ENCODE measurements at places on chromosomes 2 and 18.

DNA sequence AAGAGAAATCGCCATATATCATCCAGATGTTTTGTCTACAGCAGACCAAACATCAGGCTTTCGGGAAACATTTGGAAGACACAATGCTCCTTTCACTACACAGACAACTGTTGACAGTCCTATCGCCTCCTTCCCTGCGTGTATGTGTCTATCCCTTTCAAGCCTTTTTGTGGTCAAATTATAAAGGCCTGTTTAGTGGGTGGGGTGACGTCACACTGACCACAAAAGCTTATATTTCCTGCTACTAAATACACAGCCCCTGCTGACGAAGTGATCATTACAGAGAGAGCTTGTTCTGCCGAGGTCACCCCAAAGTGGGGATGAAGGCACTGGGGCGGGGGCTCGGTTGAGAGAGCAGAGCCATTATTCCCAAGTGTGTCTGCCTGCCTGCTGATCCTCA, 302.7 kb upstream of the TNP1 start:
- DNase-seq: peak; percentile 88

DNA sequence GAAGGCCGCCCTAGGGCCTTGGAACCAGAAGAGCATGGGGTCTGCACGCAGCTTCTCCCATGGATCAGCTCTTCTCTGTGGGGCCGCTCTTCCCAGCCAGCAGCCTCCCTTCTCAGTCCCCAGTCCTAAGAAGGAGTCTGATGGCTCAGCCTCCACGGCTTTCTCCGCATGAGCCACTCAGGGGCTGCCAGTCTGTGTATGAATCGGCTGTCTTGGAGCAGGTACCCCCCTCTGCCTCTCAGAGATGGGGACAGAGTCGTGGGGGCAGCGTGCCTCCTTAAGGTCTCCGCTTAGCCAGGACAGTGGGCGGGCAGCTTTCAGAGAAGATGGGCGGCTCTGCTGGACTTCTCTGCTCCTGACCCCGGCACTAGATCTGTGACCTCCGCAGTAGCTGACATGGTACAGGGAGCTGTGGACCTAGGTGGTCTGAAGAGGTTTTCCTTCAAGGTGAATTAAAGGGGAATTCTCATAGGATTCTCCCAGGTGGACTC, 21.6 kb downstream of the INPP5D start:
- DNase-seq: no peak

DNA sequence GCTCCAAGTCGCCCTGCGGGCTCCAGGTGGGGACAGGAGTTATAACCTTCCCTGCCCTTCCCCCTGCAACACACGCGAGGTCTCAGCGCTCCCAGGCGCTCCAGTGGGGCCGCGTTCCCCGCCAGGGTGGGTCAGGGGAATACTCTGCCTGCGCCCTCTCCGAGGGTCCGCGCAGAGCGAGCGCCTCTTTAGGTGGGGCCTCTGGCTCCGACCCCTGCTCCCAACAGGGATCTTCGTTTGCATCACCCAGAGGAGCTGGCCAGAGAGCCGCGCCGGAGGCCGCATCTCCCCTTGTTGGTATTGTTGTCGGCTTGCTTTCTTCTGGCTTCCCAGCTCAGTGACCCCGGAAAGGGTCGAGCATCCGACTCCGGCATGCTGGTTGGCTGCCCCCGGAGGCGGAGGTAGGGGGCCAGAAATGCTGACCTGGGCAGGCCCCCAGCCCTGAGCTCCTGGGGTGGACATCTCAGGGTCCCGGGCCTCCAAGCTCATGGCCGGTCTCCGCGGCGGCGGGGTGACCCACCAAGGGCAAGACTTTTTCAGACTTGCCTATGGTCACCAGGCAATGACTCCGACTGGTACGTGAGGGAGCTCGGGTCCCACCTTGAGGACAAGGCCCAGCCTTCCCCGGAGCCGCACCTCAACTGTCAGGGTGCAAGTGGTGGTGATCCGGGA, 11.2 kb upstream of the EN1 start:
- no peak for DNase-seq

- DNase-seq: no peak
Observed at GRCh38 chr2:122635686-122636085, 880.2 kb downstream of the TSN start.

- no peak for DNase-seq
Observed at GRCh38 chr2:129431881-129432280, 547.6 kb upstream of the RAB6C start.

GRCh38 chr2:241601841-241602240, 35.1 kb downstream of the THAP4 start:
- DNase-seq: no peak

- no peak for DNase-seq
Observed at GRCh38 chr2:138502255-138503086, 901 bp downstream of the SPOPL start.

GRCh38 chr2:85712849-85713612, 18.9 kb downstream of the GNLY start:
- DNase-seq: no peak

- DNase-seq: no peak
Observed at GRCh38 chr2:164545484-164545883, 75.8 kb downstream of the GRB14 start.

- no peak for DNase-seq
Observed at GRCh38 chr2:170696948-170697347, 18.2 kb upstream of the SP5 start.

DNA sequence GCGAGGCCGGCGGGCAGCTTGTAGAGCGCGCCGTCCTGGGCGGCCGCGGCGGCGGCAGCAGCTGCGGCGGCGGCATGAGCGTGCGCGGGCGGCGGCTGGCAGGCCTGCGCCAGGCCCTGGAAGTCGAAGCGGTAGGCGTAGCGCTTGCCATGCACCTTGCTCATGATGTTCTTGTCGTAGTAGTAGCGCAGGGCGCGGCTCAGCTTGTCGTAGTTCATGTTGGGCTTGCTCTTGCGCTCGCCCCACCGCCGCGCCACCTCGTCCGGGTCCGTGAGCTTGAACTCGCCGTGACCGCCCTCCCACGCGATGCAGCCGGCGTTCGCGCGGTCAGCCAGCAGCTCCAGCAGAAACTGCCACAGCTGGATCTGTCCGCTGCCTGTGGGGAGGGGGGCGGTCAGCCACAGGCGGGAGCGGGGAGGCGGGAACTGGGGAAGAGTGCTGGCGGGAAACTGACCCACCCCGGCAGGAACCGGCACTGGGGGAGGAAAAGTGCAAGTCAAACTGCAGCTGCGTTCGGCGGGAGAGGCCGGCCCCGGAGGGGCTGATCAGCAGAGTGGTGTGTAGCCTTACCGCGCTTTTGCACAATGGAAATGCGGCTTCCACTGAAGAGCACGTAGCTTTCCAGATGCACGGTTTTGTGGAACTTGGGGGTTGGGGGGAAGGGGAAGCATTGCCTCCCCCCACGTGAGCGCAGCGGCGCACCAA, 3.0 kb downstream of the FEV start:
- no peak for DNase-seq

Measured in non-pigmented ciliary epithelial cell (primary cell).